Neural progenitor cell (in vitro differentiated cells): ENCODE measurements at places on chromosomes 5 and 9. TPM values are rescaled to one million over a fixed set of nuclear protein-coding genes. Genes with fewer than 3 reads are reported as not detected.

DNA sequence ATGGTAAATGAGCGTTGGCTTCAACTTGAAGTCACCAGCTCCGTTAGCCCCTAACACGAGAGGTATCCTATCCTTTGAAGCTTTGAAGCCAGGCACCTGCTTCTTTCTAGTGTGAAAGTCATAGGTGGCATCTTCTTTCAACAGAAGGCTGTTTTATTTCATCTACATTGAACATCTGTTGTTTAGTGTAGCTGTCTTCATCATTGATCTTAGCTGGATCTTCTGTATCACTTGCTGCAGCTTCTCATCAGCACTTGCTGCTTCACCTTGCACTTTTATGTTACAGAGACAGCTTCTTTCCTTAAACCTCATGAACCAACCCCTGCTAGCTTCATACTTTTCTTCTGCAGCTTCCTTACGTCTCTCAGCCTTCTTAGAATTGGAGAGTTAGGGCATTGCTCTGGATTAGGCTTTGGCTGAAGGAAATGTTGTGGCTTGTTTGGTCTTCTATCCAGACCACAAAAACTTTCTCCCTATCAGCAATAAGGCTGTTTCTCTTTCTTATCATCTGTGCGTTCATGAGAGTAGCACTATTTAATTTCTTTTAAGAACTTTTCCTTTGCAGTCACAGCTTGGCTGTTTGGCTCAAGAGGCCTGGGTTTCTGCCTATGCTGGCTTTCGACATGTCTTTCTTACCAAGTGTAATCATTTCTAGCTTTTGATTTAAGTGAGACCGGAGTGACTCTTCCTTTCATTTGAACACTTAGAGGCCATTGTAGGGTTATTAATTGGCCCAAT, 47.2 kb downstream of the PCSK5 start:
- no peak for DNase-seq

- no peak for DNase-seq
These were observed 24.3 kb downstream of the HMGCR start for GRCh38 chr5:75361310-75361709.

DNA sequence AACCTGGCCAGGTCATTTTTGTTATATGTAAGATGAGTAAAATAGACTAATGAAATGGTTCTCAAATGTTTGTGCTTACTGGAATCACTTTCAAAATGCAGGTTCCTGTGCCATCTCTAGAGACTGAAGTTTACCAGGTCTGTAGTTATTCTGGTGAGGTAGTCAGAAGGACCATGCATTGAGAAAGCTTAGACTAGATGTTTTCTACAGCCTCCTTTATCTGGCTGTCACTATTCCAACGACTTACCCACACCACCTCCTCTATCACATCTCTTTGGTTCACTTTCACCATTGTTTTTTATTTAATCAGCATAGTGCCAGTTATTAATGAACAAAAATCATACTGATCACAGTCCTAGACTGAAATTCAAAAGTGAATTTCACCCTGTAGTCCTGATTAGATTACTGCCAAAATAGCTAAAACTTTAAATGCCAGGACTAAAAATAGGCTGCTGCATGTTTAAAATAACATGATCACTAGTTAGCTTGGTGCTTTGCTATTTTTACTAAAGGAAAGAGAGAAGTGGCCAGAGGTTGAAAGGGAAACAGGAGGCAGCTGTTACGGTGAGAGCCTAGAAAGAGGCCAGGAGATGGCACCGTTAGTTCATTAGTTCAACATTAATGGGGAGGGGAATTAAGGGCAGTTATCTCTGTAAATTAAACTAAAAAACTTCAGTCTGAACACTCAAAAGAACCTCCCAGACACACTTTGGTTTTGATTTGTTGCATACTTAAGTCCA, 13.9 kb upstream of the FNIP1 start:
- DNase-seq = peak; percentile 39

The PRRX2 gene
- total RNA-seq = 1.5 and 5.2 TPM in 2 replicates

- no peak for DNase-seq
These were observed 69.4 kb downstream of the RIGI start for GRCh38 chr9:32456564-32456963.
